ENCODE measurements at places on chromosomes 5 and 9. TPM values are rescaled to one million over a fixed set of nuclear protein-coding genes. Genes with fewer than 3 reads are reported as not detected.
A peak's percentile ranks its signal among the peaks of the same experiment; 100 is the strongest.

- no peak for DNase-seq
Measured at GRCh38 chr5:97694091-97694490, 511.0 kb upstream of the RIOK2 start.

The CYSTM1 gene
- 24.2 TPM for total RNA-seq

GRCh38 chr9:82206490-82206889, 217.9 kb downstream of the SPATA31D1 start:
- no peak for DNase-seq

GRCh38 chr9:131800843-131801242, 61.0 kb upstream of the RAPGEF1 start:
- no peak for DNase-seq

DNA sequence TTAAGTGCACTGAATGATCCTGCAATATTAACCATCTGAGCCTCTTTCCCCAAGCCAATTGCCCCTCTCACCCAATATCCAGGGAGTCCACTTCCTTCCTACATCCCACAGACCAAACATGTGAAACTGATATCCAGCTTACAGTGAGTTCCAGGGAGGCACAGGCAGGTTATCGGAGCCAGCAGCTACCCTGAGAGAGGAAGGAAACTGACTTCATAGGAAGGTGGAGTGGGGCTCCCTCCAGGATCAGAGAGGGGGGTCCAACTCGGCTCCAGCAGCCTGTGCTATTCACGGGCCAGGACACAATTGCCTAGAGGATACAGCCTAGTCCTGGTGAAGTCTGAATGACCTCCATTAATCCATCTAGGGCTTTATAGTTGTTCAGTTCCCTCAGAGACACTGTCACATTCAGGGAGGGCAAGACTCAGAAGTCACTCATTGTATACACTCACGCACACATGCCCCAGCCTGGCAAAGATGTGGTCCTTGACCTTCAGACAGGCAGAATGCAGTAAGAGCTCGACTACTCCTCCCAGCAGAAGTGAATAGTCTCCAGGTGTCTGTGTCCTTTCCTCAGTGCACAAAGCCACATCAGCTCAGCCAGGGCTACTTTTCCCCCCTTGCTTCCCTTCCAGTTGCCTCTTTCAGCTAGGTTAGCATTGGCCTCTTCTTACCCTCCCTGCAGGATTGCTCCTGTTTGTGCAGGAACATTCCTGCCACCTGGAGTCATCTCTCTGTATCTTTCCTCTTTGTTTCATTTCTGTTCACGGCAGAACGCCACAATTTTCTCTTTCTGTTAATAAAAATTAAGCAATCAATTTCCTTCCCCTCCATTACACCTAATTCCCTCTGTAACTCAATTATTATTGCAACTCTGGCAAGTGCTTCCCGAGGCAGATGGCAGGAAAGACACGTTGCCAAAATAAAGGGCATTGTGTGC, 501.7 kb downstream of the ARHGEF28 start:
- DNase-seq, result no peak

- DNase-seq, result no peak
Measured at GRCh38 chr5:32869216-32869615, 158.1 kb downstream of the NPR3 start.

DNA sequence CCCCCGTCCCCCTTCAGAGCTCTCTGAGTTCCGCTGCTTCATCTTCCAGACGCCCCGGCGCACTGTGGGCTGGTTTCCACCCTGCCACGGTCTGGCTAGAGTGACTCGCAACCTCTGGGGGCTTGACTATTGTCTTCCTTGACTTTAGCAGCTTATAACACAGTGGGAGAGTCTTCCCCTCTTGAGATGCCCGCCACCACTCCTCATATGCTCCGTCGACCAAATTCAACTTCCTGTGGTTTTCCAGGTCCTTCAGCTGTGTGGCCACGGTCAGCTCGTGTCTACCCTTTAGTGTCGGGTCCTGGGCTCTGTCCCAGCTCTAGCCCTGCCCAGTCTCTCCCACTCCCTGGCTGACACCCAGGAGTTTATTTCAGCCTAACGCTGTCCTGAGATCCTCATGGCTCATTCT, 28.2 kb upstream of the NCS1 start:
- DNase-seq, result peak; percentile 73

DNA sequence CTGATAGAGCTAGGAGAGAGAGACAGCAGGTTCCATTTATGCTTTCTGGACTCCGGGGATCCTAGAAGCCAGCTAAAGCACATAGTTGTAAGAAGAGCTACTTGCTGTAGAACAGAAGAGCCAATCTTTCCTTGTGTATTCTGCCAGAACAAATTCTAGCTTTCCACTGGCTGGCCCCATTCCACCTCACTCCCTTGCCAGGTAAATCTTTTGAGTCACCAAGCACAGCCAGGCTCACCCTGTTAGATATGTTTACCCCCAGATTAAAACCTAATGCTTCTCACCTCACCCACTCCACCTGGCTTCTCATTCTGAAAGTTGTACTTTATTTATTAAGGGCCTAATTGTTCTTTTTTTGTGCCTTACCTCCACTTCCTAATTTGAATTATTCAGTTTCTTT, 48.9 kb upstream of the CHD1 start:
- no peak for DNase-seq

GRCh38 chr9:94941211-94941875, 214.8 kb downstream of the AOPEP start:
- DNase-seq, result no peak

- DNase-seq, result no peak
Measured at GRCh38 chr5:40479939-40480338, 199.8 kb upstream of the PTGER4 start.

- no peak for DNase-seq
Measured at GRCh38 chr9:109115931-109116526, 3.7 kb downstream of the TMEM245 start.

The KIF20A gene
- total RNA-seq, result 7.2 TPM

GRCh38 chr5:153147891-153148623, 342.4 kb upstream of the GRIA1 start:
- DNase-seq, result peak; percentile 42

The LCN1 gene
- not detected for total RNA-seq

DNA sequence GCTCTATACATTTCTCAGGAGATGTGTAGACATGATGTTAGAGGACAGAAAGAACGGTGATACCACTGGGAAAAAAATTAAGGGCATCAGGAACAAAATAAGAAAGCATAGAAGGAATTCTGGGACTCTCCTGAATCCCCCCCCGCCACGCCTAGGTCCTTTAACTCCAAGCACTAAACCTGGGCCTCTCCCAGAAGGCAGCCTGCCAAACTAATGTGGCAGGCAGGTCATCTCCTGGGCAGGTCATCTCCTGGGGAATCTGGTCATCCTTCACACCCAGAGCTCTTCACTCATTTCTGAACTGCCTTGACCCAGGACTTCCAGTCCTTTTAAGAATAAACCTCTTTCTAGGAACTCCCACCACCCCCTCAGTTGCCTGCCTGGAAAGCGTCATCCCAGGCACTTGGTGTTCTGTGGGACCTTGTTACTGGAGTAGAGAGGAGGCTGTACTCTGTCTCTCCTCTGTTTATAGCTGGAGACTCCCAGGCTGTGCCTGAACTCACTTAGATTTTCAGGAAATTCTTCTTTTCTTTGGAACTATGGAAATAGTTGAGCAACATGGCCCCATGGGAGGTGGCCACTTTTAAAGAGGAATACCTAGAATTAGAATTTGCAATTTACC, 24.1 kb downstream of the PSAT1 start:
- no peak for DNase-seq

- no peak for DNase-seq
Measured at GRCh38 chr9:79362100-79363081, 209.4 kb upstream of the TLE4 start.

- DNase-seq, result peak; percentile 97
Measured at GRCh38 chr5:142024771-142025304, 12.0 kb upstream of the GNPDA1 start.

GRCh38 chr5:134784241-134784920, 25.8 kb downstream of the DDX46 start:
- DNase-seq, result no peak

DNA sequence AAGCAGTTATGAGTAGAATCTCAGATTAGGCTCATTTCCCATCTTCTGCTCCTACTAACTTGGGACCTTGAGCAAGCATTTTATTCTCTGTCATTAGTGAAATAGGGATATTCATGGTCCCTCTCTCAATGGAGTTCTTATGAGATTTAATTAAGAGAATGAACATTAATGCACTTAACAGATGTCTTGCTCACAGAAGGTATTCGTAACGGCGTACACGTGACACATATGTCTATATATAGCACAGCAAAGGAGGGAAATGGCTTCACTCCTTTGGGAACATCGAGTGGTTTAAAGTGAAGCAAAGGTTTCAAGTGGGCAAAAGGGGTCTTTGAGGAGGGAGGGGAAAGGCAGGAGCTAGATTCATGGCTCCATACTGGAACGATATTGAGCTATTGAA, 24.6 kb downstream of the KDM4C start:
- DNase-seq, result no peak

DNA sequence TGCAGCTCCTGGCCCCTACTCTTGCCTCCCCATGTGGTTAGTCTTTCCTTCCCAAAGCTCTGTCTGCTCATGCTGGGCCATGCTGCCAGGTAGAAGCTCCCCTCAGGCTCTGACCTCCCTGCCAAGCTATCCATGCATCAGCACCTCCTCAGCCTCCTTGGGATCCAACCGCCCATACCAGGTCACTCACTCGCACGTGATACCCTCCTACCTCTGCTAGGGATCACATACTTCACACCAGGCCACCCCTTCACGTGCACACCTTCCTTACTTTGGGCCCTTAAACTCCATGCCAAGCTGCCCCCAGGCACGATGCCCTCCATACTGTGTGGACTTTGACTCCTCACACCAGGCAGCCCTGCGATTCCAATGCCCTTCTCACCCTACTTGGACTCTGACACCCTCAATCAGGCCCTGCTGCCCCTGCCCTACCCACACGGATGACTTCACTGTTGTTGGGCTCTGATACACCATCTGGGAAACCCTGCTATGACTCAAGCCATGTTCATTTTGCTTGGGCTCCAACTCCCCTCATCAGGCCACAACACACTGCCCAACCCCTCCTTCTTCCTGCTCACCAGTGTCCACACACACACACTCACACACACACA, 34.1 kb downstream of the ZNF483 start:
- peak; percentile 69 for DNase-seq

- no peak for DNase-seq
Measured at GRCh38 chr9:79692857-79693571, 121.2 kb downstream of the TLE4 start.

DNA sequence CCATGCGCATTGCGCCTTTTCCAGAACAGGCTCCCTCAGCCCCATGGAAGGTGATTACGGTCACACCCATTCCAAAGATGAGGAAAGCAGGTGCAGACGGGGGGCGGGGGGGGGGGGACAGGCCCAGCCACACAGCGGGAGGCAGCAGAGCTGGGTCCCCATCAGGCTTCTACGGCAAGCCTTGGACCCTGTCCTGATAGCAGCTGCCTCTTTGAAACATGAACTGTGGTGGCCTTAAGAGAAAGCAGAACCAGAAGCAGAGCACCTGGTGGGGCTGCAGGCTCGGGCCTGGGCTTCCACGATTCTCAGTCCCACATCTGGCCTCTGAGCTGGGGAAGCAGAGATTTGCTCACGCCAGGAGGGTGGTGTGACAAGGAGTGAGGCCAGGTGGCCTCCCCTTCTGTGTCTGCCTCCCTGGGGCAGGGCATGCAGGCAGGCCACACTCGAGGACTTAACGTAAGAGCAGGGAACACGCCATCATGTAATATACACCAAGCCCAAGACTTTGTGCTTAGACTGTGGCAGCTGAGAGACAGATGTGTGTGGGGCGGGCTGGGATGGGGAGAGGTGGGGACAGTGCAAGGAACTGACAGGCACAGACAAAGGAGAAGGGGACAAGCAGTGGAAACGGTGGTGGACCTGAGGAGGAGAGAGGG, 14.2 kb upstream of the PHYKPL start:
- DNase-seq, result peak; percentile 49

The RAB3C gene
- total RNA-seq, result not detected

The NREP gene
- 150 TPM for total RNA-seq

DNA sequence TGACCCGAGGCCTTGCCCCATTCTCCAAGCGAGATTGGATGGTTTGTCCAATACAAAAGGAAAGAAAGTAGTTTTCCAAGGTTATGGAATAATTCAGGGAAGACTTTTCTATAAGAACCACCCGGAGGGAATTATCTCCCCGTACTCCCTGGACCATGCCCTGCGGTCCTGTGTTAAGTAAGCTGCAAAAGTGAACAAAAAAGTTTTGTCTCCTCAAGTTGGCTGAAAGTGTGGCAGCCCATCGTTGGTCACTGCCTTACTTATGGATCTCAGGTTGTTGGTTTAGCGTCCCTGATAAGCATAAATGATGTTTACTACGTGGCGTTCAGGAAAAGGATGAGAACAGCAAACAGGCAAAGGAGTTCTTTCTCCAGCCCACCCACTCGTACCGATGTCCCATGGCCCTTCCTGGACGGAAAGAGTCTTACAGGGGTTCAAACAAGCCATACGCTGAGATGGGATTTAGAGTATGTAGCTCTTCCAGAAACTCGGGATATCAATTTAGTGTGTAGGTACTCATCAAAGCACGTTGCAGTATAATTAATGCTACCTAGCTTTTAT, 413 bp upstream of the AUH start:
- DNase-seq, result peak; percentile 47

GRCh38 chr9:77975036-77975435, 56.6 kb downstream of the GNAQ start:
- DNase-seq, result no peak

DNA sequence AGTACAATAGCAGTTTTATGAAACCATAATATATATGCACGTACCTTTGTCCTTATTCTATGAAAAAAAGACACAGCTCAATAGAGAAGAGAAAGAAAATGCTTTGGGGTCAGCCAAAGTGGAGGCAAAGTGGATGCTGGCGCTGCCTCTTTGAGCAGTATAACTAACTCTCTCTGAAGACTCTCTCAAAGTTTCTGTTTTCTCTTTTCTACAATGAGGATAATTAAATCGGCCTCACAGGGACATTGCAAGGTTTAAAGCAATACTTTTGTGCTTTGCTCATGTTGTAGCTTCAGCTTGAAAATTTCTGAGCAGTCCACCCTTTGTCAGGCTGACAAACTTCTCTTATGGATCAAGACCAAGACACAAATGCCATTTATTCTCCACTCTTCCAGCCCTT, 455.1 kb upstream of the MPDZ start:
- DNase-seq, result no peak

GRCh38 chr9:76652894-76653293, 111.3 kb upstream of the PCA3 start:
- DNase-seq, result no peak

DNA sequence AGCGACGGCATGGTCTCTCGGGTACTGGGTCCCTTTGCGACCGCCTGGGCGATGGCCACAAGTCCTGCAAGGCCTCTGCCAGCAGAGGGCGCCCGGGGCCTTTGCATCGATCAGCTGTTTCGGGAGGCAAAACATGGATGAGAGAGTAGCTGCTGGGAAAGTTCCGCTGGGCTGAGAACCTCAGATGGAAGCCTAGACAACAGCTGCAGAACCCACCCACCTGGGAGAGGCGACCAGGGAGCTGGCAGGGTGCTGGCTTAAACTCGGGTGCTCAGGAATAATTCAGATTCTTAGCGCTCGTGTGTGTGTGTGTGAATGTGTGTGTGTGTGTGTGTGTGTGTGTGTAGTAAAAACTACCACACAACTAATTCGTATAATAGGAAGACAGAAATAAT, 50.0 kb downstream of the TRIM32 start:
- DNase-seq, result peak; percentile 94

GRCh38 chr5:73747696-73748380, 121.8 kb downstream of the ARHGEF28 start:
- no peak for DNase-seq

- DNase-seq, result no peak
Measured at GRCh38 chr5:90015584-90016018, 394.0 kb downstream of the CETN3 start.

GRCh38 chr5:10393491-10393890, 40.0 kb downstream of the MARCHF6 start:
- peak; percentile 87 for DNase-seq

The ANKRD31 gene
- total RNA-seq, result 0.29 TPM

The LECT2 gene
- total RNA-seq, result not detected

The RPL7A gene
- total RNA-seq, result 1,638 TPM
